ENCODE measurements at places on chromosomes 2 and 18.

GRCh38 chr18:6621437-6621836, 108.1 kb upstream of the ARHGAP28 start:
- DNase-seq = no peak

GRCh38 chr2:240183006-240183874, 42.8 kb upstream of the OTOS start:
- DNase-seq = no peak

DNA sequence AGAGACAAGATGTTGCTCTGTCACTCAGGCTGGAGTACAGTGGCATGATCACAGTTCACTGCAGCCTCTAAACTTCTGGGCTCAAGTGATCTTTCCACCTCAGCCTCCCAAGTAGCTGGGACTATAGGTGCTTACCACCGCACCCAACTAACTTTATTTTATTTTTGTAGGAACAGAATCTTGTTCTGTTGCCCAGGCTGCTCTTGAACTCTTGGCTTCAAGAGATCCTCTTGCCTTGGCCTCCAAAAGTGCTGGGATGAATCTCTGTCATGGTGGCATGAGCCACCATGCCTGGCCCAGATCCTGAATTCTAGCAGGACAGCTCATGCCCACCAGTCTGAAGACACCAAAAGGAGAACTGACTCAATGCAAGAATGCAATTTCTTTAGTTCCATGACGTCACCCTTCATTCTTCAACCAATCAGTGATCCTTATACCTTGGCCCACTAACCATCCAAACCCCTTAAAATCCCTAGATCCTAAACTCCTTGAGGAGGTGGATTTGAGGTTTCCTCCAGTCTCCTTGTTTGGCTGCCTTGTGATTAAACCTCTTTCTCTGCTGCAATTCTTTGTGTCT, 25.6 kb upstream of the CXXC1 start:
- DNase-seq = no peak

- DNase-seq = no peak
Measured at GRCh38 chr2:68157002-68157401, 686 bp upstream of the PNO1 start.

GRCh38 chr2:8840475-8841091, 3.2 kb upstream of the KIDINS220 start:
- DNase-seq = no peak

DNA sequence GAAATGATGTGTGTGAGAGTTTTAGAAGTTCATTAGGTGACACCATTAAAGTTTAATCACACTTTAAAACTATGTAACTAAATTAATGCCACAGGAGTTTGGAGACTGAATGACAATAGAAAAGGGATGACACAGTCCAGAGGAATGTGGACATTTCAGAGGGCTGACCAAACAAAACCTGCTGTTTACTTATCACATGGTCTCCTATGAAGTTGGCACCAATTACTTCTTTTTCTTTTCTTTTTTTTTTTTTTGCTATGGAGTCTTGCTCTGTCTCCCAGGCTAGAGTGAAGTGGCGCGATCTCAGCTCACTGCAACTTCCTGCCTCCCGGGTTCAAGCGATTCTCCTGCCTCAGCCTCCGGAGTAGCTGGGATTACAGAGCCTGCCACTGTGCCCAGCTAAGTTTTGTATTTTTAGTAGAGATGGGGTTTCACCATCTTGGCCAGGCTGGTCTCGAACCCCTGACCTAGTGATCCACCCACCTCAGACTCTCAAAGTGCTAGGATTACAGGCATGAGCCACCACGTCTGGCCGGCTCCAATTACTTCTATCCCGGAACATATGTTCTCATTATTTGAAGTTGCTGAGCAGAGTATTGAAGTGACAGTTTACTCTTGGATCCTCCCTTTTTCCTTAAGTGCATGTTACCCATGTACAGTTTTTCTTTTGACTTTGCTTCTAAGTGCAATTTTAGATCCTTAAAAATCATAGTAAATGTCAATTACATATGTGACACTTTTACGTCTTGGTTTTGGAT, 4.3 kb downstream of the AGPS start:
- DNase-seq = no peak

DNA sequence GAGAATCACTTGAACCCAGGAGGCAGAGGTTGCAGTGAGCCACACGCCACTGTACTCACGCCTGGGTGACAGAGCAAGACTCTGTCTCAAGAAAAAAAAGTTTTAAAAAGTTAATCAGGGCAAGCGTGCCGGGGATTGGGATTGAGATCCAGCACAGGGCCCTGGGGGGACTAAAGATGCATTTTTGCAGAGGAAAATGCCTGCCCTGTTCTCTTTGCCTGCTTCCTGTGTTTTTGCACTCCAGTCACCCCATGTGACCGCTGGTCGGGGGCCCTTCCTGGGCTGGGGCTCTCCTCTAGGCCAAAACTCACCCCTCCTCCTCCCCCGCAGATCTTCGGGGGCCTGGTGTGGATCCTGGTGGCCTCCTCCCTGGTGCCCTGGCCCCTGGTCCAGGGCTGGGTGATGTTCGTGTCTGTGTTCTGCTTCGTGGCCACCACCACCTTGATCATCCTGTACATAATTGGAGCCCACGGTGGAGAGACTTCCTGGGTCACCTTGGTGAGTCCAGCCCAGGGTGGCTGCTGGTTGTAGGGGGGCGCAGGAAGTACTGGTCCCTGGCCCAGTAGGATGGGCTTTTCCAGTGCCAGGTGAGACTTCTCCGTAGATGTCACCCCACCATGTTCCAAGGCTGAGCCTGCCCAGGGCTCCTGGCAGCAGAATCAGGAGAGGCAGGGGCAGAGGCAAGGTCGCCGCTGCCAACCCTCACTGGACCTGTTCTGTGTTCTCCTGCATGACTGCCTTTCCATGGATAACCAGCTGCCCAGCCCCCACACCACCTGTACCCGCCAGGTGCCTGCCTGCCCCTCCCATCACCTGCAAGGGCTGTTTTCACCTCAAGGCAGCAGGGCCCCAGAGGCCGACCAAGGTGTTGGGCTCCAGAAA, 22.4 kb downstream of the MAL start:
- DNase-seq = no peak

DNA sequence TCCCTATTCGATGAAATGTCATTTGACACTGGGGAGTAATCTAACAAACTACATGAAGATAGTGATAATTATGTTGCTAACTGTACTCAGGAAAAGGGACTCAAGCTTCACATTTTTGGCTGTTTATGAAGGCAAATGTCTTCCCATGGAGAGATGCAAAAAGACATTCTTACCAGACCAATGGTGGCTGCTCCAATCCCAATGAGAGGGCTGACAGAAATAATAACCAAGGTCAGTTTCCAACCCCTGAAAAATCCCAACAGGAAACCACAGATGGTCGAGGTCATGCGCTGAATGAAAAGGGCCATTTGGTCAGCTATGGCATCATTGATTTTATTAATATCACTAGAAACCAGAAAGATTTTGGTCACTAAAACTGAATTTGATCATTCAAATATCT, 37.6 kb downstream of the ABCB11 start:
- no peak for DNase-seq

- DNase-seq = no peak
Measured at GRCh38 chr2:19879120-19879519, 22.7 kb downstream of the TTC32 start.

DNA sequence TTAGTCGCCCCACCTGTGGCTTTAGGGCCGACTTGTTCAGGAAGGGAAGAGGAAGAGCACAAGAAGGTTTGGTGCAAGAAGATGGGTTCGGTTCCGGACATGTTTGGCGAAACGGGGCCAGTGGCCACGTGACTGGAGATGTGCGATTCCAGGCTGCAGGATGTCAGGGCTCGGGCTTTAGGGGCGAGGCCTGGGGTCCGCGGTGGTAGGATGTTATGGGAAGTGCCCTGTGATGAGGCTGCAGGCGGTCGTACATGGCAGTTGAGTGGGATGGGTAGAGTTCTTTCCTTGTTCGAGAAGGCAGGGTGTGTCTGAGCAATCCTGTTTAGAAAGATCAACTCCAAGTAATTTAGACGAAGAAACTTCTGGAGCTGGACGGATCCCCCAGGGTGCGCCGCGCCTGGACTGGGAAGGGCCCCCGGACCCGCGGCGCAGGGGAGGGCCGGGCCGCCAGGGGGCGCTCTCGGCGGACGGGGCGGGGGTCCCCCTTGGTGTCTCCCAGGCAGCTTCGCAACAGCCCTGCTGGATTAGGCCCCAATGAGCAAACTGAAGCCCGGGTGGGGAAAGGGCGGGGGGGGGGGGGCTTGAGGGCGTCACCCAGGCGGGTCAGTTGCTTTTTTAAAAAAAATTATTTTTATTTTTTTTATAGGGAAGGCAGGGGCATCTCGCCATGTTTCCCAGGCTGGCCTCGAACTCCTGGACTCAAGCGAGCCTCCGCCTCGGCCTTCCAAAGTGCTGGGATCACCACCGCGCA, 17.2 kb upstream of the SDC1 start:
- no peak for DNase-seq

DNA sequence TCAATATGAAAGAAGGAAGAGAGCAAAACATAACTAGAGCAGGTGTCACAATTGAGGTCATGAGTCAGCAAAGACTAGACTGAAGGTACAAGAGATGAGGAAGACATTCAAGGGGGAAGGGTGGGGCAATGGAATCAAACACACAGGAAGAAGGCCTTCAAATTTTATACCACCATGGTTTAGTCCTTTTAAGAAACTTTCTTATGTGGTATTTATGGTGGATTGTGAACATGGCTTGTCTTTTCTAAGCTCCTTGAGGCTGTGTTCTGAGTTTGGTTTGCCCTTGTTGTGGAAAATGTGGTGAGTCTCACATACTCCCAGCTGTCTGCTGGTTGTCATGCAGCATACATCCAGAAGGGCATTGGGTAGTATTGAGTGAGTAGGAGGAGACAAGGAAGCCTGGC, 62.1 kb downstream of the NABP1 start:
- DNase-seq = no peak

- no peak for DNase-seq
Measured at GRCh38 chr2:226467221-226467620, 332.4 kb downstream of the IRS1 start.

- no peak for DNase-seq
Measured at GRCh38 chr2:214549946-214550345, 139.1 kb downstream of the VWC2L start.

DNA sequence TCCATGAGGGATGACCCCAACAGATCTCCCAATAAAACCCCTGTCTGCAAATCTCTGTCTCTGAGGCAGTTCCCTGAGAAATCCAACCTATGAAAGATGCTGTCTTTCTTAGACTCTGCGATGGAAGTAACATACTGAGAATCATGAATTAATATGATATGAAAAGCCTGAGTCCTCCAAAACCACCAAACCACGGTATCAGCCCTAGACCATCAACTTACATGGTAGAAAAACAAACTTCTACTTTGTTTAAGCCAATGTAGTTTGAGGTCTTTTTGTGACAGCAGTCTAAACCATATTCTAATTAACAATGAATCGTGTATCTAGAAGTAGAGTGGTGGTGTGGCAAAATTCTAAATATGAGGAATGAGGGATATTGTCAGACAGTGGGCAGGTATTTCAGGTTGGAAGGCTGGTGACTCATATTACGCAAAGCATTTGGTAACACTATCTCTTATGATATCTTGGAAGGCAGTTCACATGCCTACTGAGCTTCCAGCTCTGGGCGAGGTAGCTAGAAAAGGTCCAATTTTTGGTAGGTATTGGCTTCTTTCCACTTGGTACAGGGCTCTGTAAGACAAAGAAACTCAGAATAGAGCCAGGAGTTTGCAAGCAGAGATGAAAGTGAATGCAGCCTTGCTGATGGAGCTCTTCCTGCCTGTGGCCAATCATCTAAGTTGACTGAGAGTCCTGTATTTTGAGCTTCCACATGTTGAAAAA, 215.8 kb downstream of the ZFP36L2 start:
- DNase-seq = no peak

GRCh38 chr2:51710222-51710621, 678.3 kb upstream of the NRXN1 start:
- no peak for DNase-seq

DNA sequence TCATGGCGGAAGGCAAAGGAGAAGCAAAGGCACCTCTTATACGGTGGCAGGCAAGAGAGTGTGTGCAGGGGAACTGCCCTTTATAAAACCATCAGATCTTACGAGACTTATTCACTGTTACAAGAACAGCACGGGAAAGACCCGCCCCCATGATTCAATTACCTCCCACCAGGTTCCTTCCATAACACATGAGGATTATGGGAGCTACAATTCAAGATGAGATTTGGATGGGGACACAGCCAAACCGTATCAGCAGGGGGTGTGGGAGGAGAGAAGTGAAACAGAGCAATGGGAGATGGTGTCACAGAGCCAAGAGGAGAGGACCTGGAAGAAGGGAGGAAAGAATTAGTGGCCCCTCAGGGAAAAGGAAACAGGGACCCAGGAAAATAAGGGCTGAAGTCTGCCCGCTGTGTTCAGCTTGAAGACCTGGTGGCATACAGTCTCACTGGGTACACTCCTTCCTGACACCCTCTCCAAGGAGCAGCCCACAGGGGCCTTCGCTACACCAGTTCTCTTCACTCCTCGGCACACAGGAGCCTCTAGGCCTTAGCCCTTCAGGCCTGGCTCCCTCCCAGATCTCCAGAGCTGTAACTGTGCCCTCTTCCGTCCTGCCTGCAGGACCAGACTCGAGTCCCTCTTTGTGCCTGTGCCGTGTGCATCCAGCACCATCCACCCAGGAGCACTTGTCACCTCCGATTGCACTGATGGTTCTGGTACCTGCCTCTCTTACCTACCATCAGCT, 262.1 kb downstream of the EIPR1 start:
- DNase-seq = no peak

- no peak for DNase-seq
Measured at GRCh38 chr2:101751276-101751815, 53.8 kb downstream of the MAP4K4 start.

DNA sequence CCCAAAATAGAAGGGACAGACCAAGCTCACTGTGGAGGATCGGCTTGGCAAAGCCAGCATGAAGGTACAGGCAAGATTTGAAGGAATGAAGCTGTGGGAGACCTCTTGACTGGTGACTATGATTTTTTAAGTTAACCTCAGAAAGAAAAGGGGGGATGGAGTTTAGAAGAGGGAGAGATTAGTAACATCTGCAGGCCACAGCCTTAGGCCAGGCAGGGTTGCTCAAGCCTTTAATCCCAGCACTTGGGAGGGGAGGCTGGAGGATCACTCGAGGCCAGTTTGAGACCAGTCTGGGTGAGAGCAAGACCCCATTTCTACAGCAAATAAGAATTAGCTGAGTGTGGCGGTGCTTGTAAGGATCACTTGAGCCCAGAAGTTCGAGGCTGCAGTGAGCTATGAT, 46.6 kb downstream of the ZNF532 start:
- DNase-seq = no peak

DNA sequence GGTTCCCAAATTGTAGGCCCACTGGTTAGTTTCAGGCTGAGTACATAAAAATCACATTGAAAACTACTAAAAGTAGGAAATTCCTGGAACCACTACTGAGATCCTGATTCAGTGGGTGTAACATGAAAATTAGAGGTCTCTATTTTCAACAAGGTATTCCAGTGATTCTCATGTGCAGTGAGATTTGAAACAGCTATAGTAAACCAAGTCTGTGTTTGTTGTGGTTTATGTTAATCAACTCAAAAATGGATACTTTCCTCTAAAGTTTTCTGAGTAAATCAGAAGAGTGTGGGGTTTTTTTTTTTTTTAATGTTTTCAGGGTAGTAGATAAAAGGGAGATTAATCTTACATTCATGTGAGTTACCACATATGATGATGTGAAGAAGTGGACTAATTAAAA, 42.4 kb upstream of the LIMS1 start:
- DNase-seq = no peak

Data from stimulated activated CD4-positive, alpha-beta T cell treated with anti-CD3 and anti-CD28 coated beads, Interleukin-1b, Interleukin-23, amount 100 ng/mL, for 4 hours (primary cell).